Mucosa of gallbladder (tissue), 1 donor: ENCODE measurements at places on chromosomes 13 and 19. TPM values are rescaled to one million over a fixed set of nuclear protein-coding genes. Genes with fewer than 3 reads are reported as not detected.

- DNase-seq, result no peak
Measured at GRCh38 chr19:53537121-53537520, 824 bp upstream of the ZNF331 start.

ATXN8OS gene
- total RNA-seq, result not detected

- no peak for DNase-seq
Measured at GRCh38 chr13:54591540-54591939, 1562.9 kb downstream of the OLFM4 start.

- DNase-seq, result no peak
Measured at GRCh38 chr19:45556835-45557234, 27.8 kb downstream of the OPA3 start.

GRCh38 chr19:8988204-8988603 lies 22.0 kb downstream of the MUC16 start:
- DNase-seq, result no peak

EFNB2 gene
- 12.9 TPM for total RNA-seq

DNA sequence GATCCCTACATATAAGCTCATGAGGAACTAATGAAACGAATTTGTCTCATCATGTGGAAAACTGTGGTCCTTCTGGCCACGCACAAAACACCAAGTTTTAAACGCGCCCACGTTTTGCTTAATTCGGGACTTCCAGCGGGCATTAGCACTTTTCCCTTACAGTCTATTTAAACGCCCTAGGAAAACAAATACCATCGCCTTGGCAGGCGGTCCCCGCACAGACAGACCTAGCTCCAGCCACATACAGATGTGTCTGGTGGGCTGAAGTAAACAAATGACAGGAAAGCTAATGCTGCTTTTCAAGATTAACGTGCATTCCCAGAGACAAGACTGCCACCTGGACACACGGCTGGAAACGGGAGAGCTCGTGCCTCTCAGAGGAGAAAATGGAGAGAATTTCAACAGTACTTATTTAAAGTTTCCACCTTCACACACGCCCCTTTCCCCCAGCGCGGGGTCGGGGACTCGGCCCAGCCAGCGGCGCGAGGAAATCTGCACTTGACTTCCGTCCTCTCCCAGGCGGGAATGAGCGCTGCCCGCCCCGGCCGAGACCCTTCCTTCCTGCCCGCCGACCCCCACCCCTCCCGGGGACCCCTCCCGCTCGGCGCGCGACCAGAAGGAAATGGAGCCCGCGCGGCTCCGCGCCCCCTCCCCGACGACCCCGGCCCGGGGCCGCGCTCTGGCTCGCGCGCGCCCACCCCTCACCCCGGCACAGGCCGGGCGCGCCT lies 931 bp downstream of the USP12 start:
- DNase-seq, result no peak

HCN2 gene
- total RNA-seq, result 0.40 TPM

DNA sequence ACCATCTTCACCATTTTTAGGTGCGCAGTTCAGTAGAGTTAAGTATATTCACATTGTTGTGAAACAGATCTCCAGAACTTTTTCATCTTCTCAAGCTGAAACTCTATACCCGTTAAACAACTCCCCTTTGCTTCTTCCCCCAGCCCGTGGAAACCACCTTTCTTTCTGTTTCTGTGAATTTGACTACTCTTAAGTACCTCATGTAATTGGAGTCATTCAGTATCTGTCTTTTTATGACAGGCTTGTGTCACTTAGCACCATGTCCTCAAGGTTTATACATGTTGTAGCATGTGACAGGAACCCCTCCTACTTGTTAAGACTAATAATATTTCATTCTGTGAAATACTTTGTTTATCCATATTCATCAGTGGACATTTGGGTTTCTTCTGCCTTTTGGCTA lies 52.8 kb downstream of the TNFRSF19 start:
- DNase-seq, result no peak

GRCh38 chr13:93625536-93625935 lies 398.9 kb downstream of the GPC6 start:
- DNase-seq, result no peak

GRCh38 chr19:42284066-42284501 lies 15.0 kb downstream of the CIC start:
- peak; percentile 74 for DNase-seq
